NCI-H2029 treated with DMSO at 0.1 percent for 48 hours (cell line): ENCODE measurements at places on chromosomes 13 and 19.
A peak's percentile ranks its signal among the peaks of the same experiment; 100 is the strongest.

DNA sequence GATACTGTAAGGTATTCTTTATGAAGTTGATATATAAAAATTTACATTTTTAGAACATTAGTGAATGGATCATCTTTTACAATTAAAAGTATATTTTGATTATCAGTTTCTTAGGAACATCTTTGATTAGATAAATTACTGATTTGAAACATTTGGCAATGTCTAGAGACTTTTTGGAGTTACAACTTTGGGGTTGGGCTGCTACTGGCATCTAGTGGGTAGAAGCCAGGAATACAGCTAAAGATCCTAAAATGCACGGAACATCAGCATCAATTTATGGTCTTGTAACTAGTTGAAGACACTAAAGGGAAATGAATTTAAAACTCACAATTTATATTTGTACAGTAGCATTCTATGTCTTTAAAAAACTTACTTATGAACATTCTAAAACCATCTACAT, 19.9 kb downstream of the POMP start:
- DNase-seq = no peak

- peak; percentile 79 for DNase-seq
Observed at GRCh38 chr13:23322353-23323336, 110.9 kb downstream of the SACS start.

DNA sequence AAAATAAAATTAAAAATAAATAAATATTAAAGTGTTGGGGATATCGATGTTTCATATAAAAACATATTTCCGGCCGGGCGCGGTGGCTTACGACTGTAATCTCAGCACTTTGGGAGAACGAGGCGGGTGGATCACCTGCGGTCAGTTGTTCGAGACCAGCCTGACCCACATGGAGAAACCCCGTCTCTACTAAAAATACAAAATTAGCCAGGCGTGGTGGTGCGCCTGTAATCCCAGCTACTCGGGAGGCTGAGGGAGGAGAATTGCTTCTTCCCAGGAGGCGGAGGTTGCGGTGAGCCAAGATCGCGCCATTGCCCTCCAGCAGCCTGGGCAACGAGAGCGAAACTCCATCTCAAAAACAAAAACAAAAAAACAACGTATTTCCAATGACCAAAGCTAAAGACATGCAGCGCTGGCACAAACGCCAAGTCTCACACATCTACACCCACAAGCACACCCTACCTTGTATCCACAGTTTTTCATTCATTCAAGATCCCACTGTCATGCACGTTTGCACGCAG, 907 bp downstream of the ZNF569 start:
- no peak for DNase-seq

DNA sequence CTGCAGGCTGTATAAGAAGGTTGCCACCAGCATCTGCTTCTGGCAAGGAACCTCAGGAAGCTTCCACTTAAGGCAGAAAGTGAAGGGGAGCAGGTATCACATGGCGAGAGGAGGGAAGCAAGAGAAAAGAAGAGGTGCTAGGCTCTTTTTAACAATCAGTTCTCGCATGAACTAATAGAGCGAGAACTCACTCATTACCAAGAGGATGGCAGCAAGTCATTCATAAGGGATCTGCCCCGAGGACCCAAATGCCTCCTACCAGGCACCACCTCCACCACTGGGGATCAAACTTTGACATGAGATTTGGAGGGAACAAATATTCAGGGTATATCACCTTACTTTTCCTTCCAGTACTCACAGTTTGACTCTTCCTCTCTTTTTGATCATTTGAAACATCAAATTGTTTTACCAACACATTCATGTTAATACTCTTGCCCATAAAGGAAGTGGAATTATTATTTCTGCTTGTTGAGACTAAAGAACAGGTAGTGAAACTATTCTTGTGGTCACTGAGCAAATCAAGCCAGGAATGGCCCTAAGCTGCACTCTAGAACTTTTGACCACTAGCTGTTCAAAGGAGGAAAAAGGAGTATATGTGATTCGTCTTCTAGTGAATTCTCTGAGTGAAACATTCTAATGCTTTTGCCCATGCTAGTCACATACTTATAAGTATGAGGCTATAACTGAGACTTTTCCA, 45.0 kb downstream of the LACC1 start:
- no peak for DNase-seq
